ENCODE measurements at places on chromosomes 7 and 10. TPM values are rescaled to one million over a fixed set of nuclear protein-coding genes. Genes with fewer than 3 reads are reported as not detected.

- DNase-seq = no peak
These were observed 7.5 kb upstream of the AGR3 start for GRCh38 chr7:16889305-16889704.

GRCh38 chr7:39130274-39130673 lies 152.6 kb downstream of the POU6F2 start:
- DNase-seq = no peak

- DNase-seq = no peak
These were observed 267.9 kb upstream of the CNTNAP2 start for GRCh38 chr7:145848691-145849090.

DNA sequence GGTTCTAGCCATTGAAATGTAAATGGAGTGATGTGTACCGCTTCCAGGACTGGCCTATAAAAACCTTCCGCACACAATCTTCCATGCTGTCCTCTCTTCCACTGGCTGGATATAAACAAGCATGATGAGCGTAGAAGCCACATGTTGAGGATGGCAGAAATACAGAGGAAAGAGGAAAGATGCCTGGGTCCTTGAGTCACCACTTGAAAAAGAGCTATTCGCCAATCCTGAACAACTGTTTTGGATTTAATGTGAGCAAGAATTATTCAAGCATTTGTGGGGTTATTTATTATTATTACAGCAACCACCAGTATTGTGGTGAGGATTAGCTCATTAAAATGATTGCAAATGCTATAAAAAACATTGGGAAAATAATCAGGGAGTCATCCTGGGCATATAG lies 45.8 kb upstream of the PLXNA4 start:
- DNase-seq = no peak

DNA sequence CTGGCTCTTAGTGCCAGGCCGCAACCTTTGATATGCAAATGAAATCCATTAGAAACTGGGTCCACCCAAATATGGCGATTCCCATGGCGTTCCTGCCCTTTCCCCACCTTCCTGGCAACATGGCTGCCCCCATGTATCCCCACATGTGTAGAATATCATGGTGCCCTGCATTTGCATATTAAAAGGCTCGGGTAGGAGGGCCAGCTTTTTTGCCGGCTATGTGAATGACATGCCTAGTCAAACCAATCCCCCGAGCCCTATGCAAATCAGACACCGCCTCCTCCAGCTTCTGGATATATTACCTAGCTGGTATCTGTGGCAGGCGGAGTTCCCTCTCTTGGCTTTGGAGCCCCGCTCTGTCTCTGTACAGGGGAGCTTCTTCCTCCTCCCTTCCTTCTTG lies 18.3 kb downstream of the MMS19 start:
- DNase-seq = no peak

- DNase-seq = no peak
These were observed 45.4 kb upstream of the MACROH2A2 start for GRCh38 chr10:70007116-70007820.

Gene CCDC126
- total RNA-seq = 11.1 TPM

Gene RNLS
- 7.9 TPM for total RNA-seq

Gene PALD1
- 33.8 TPM for total RNA-seq

Gene NOD1
- total RNA-seq = 5.9 TPM
